ENCODE measurements at places on chromosomes 7 and 10. TPM values are rescaled to one million over a fixed set of nuclear protein-coding genes. Genes with fewer than 3 reads are reported as not detected.

- no peaks in the 10 kb centered on the region for H3K36me3 ChIP-seq
- DNase-seq: no peak
- H3K27ac ChIP-seq: no peak overlapping the region
- no peaks in the 10 kb centered on the region for H3K27me3 ChIP-seq
- no peaks in the 10 kb centered on the region for H3K4me1 ChIP-seq
- H3K4me3 ChIP-seq: no peak overlapping the region
Observed at GRCh38 chr10:25692761-25693160, 241.3 kb upstream of the MYO3A start.

- peak; percentile 96 for DNase-seq
- H3K27ac ChIP-seq: peak overlapping the region; percentile 72
- H3K4me3 ChIP-seq: peak overlapping the region; percentile 31
- H3K4me1 ChIP-seq: peaks cover 34% of the 10 kb centered on the region
- no peaks in the 10 kb centered on the region for H3K36me3 ChIP-seq
Observed at GRCh38 chr7:19404912-19405329, 259.7 kb upstream of the FERD3L start.

DNA sequence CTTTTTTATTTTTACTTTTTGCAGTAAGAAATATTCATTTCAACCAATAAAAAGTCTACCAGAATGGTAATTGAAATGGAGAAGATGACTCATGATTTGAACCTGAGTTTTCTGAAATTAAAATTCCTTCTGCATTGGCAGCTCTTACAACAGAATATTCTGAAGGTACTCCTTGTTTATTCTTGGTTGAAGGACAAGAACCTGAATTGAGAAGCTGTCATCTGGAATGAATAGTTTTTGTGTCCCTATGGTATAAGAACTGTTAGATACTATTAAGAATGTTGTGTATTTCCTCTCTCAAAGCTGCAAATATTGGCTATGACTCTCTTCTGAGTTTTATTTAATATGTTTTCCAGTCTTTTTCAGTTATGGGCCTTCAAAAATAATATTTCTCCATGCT is 56.1 kb downstream of the CDK1 start:
- no peaks in the 10 kb centered on the region for H3K27me3 ChIP-seq
- no peak for DNase-seq
- no peak overlapping the region for H3K4me3 ChIP-seq
- H3K27ac ChIP-seq: no peak overlapping the region

GRCh38 chr7:31079824-31080511 is 27.9 kb downstream of the ADCYAP1R1 start:
- DNase-seq: no peak
- no peak overlapping the region for H3K4me3 ChIP-seq
- no peaks in the 10 kb centered on the region for H3K4me1 ChIP-seq

DNA sequence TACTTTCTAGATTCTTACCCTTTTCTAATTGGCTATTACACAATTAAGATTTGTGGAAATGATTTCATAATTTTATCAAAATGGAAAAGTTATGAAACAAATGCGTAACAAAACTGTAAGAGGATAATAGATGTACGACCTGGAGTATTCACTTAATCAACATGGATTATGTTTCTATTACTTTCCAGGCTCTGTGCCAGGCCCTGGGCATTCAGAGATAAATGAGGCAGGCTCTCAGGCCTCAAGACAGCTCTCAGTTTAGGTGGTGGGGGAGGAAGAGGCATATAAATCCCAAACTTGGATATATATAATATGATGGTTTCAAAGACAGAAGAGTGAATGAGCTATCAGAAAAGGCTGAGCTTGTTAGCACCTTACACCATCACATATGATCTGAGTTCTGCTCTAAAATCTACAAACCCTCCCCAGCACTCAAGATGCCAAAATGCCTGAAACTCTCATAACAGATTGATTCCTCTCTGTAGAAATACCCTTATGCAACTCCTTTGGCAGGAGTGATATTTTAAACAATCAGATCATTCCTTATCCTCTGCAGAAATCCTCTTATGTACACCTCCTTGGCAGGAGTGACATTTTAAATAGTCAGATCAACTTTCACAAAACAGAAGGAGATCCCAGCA is 42.5 kb downstream of the ACBD5 start:
- H3K27ac ChIP-seq: no peak overlapping the region
- no peaks in the 10 kb centered on the region for H3K27me3 ChIP-seq
- H3K36me3 ChIP-seq: peaks cover 4% of the 10 kb centered on the region
- no peak overlapping the region for H3K4me3 ChIP-seq
- DNase-seq: no peak

TRPV5 gene
- total RNA-seq: not detected

TSPAN13 gene
- total RNA-seq: 27.6 TPM

MAPK8 gene
- total RNA-seq: 21.5 TPM

DENND2A gene
- 8.9 TPM for total RNA-seq

DNAJC12 gene
- 15.5 TPM for total RNA-seq

Measured in PC-3 (cell line).